ENCODE measurements at places on chromosomes 5 and 9.

- DNase-seq: peak; percentile 36
Observed at GRCh38 chr5:34550964-34551363, 105.2 kb upstream of the RAI14 start.

- DNase-seq: no peak
Observed at GRCh38 chr9:128168731-128169308, 8.8 kb downstream of the BBLN start.

DNA sequence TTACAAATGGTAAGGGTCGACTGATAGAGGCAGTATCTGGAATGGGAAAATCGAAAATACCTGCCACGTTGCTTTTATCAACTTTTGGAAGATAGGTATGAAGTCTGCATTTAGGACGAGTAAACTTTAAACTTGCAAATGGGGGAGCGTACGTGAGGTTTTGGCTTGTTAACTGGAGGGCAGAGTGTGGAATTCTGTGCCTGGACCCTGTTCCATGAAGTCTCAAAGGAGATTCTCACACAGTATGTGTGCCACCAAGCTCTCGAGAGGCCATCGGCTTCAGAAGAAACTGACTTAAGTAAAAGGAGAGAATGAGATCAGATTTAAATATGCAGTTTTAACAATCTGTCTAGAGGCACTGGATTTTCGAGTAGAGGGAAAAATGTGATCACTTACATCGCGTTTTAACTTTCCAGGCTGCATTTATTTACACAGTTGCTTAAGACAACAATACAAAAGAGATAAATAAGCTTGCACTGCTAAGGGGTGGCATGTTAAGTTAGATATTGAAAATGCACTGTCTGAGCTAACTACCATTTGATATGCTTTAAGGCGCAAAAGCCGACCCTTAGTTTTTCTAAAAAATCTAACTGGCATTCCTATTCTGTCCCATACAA, 401.6 kb downstream of the EBF1 start:
- no peak for DNase-seq

DNA sequence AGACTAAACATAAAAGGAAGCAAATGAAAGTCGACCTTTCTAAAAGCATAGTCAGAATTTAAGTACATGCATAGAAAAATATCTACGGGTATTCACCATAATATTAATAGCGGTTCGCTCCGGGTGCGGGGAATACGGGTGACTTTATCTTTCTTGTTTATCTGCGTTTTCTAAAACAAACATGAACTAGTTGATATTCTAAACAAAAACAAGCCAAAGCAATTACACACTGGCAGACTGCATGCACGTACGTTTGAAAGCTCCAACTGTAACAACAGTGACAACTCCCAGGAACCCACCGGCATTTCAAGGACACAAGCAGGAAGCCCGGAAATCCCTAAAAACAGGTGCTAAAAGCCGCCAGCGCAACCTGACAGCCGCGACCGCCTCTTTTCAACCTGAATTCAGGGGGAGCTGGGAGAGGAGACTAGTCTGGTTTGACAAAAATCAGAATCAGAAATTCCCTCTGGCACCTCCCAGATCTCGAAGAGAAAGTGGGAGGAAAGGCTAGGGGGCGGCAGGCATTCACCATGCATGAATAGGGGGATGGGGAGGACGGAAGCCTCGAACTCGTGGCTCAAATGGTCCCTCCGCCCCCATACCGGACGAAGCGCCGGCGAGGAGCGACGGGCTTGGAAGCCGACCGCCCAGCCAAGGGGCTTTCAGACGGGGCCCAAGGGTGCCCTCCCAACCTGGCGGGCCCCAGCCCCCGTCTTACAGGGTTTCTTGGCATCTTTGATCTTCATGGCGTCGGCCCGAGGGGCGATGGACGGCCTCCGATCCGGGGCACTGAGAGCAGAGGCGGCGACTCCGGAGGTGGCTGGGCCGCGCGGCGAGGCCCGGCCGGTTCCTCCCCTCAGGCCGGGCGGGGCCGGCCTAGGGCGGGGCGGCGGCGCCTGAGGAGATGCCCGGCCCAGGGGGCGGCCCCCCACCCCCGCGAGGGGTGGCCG, at the start of gene PANK3:
PANK3 (minus strand) TSS at position 831 of the 950 bp plus-strand sequence; CDS start at position 746, 85 bp downstream.
- DNase-seq: no peak

GRCh38 chr9:115845648-115846312, 307.8 kb upstream of the PAPPA start:
- no peak for DNase-seq

- no peak for DNase-seq
Observed at GRCh38 chr5:24235946-24236345, 408.8 kb downstream of the CDH10 start.

- DNase-seq: no peak
Observed at GRCh38 chr5:141871870-141872269, 6.3 kb downstream of the PCDH1 start.
